ENCODE measurements at places on chromosomes 12 and 14.
A peak's percentile ranks its signal among the peaks of the same experiment; 100 is the strongest.

DNA sequence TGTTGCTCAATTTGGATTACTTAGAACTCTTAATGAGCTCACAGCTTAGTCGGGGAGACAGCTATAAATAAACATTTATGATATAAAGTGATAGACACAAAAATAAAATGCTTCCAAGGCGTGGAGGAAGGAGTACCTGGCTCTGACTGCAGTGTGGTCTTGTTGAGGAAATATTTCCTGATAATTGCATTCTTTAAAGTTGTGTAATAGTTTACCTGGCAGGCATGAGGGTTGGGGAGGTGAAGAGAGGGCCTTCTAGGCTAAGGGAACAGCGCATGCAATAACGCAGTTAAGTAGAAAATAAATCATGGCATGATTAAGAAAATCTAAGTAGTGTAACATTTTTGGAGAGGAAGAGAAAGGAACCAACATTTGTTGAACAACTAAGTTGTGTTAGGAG, 260.5 kb upstream of the ATP2B1 start:
- DNase-seq = no peak

GRCh38 chr12:44750468-44750867, 125.6 kb downstream of the NELL2 start:
- DNase-seq = no peak

DNA sequence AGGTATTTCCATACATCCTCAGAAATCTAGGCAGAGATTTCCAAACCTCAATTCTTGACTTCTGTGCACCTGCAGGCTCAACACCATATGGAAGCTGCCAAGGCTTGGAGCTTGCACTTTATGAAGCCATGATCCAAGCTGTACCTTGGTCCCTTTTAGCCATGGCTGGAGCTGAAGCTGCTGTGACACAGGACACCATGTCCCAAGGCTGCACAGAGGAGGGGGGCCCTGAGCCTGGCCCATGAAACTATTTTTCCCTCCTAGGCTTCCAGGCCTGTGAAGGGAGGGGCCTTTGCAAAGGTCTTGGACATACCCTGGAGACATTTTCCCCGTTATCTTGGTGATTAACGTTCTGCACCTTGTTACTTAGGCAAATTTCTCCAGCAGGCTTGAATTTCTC, 110.5 kb downstream of the IGF1 start:
- no peak for DNase-seq

GRCh38 chr14:77580964-77581505, 35.4 kb downstream of the SPTLC2 start:
- DNase-seq = no peak

- DNase-seq = peak; percentile 68
Observed at GRCh38 chr12:54294152-54294952, 6.5 kb downstream of the NFE2 start.
